ENCODE measurements at places on chromosomes 2 and 18.

DNA sequence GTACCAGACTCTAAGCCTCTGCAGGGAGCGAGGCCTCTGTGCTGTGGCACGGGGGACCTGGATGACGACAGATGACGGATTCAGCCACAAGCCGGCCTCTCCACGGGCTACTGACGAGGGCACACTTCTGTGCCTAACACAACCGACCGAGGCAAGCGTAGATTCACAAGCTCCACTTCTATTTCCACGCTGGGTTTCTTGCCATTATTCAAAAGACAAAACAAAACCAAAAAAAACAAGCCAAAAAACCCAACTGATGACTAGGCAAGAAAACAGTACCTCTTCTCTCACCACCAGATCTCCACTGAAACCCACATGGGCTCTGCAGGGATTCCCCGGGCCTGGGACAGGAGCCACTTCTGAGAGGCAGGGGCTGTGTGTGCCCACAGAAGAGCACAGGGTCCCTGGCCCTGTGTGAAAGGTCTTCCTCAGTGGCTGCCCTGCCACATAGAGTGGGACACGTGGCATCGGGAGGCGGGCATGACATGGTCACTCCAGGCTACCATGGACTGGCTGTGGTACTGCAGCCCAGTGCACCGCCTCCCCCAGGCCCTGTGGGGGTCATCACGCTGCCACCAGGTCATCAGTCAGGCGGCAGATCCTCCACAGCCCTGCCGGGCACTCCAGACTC, 254.7 kb downstream of the HDAC4 start:
- DNase-seq, result no peak

DNA sequence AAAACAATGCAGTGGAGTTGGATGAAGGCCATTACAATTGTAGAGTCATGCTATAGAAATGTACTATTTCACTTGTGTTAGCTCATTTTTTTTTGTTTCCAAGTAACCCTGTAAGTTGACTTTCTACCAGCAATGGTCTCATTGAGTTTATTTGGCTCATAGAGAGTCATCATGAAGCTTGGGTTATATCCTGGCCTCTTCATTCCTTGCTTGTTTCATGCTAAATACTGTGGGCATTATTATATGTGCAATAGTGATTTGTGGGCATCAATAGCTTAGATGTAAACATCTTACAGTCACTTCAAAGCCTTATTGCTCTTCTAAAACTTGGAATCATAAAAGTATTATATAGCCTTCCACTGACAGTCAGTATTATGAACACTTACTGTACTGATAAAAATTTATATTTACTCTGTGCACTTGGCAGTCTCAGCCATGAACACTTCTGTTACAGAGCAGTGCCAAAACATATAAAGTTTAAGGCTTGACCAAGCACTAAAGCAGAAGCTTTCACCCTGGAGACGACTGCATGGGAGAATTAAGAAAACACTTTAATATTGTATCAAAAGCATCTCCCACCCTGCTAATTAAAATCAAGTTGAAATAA, 751.2 kb downstream of the SATB2 start:
- no peak for DNase-seq

- peak; percentile 71 for DNase-seq
These were observed 53.4 kb downstream of the THADA start for GRCh38 chr2:43542285-43542933.

- DNase-seq, result no peak
These were observed 284.0 kb upstream of the CCDC68 start for GRCh38 chr18:55243255-55243654.

DNA sequence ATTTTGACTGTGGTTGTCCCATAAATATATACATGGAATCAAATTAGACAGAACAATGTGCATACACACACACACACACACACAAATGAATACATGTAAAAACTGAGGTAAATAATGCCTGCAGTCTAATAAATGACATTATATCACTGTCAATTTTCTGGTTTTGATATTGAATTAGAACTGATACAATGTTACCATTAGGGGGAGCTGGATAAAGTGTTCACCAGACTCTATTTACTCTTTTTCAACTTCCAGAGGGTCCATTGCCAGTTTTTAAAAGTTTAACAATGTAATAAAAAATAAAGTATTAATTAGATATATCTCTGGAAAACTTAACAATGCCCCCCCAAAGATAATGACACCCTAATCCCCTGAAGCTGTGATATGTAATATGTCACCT, 1666.8 kb upstream of the TMEFF2 start:
- no peak for DNase-seq

DNA sequence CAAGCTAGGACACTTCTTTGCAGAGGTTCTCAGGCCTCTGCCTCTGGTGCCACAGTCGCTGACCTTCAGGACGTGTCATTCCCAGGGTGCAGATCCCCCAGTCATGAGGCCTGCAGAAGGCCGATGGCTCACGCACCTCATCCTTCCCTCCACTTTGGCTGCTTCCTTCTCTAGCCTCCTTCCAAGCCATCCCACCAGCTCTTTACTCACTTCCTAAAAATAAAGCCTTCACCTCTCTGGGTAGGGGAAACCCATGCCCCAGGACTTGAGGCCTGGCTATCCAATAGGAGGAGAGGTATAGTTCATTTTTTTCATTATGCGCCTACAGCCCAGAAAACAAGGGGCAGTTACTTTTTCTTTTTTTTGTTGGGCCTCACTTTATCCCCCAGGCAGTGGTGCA, 91.4 kb downstream of the B3GNT2 start:
- no peak for DNase-seq

DNA sequence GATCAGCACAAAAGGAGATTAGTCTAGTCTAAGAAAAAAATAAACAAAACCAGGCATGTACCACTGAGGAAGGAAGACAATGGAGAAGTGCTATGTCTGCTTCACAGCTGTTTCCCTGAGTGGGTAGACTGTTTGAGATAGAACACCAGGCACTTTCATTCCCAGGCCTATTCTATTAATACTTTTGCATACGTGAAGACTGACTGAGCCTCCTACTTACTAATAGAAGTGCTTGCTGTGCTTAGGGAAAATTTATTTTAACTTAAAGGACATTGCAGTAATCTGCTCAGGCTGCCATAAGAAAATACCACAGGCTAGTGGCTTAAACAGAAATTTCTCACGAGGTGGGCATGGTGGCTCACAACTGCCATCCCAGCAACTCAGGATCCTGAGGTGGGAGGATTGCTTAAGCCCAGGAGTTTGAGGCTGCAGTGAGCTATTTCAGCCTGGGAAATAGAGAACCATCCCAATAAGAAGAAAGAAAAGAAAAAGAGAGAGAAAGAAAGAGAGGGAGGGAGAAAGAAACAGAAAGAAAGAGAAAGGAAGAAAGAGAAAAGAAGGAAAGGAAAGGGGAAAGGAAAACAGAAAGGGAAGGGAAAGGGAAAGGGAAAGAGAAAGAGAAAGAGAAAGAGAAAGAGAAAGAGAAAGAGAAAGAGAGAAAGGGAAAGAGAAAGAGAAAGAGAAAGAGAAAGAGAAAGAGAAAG, 33.0 kb downstream of the CMPK2 start:
- DNase-seq, result no peak

- no peak for DNase-seq
These were observed 230.0 kb upstream of the PARD3B start for GRCh38 chr2:204315236-204315662.
